ENCODE measurements at places on chromosomes 1 and 21. TPM values are rescaled to one million over a fixed set of nuclear protein-coding genes. Genes with fewer than 3 reads are reported as not detected.

DNA sequence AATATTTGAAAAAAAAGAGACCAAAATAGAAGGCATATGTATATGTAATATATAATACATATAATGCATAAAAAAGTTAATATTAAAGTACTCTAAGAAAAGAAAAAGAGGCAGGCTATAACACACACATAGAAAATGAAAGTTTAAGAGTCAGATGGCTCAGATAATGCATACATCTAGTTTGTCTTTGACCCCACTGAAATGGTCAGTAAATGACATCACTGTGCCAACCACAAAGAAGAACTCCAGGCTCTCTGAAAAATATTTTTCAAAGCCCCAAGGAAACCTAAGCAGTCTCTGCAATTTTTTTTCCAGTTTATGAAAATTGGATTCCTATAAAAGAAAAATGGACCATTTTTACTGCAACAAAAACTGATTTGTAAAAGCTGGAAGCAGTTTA, 55.4 kb upstream of the SCYL3 start:
- no peaks in the 10 kb centered on the region for H3K4me1 ChIP-seq
- H3K27me3 ChIP-seq, result no peaks in the 10 kb centered on the region
- no peak overlapping the region for H3K27ac ChIP-seq
- DNase-seq, result no peak
- no peak overlapping the region for H3K4me3 ChIP-seq
- no peaks in the 10 kb centered on the region for H3K36me3 ChIP-seq

Gene APCS
- not detected for total RNA-seq

GRCh38 chr1:55015731-55016620, 17.2 kb downstream of the BSND start:
- no peak for DNase-seq
- H3K27ac ChIP-seq, result no peak overlapping the region
- H3K27me3 ChIP-seq, result peaks cover 7% of the 10 kb centered on the region
- H3K4me3 ChIP-seq, result no peak overlapping the region
- no peaks in the 10 kb centered on the region for H3K36me3 ChIP-seq

- H3K4me1 ChIP-seq, result peaks cover 6% of the 10 kb centered on the region
- no peak overlapping the region for H3K27ac ChIP-seq
- no peak for DNase-seq
- H3K36me3 ChIP-seq, result no peaks in the 10 kb centered on the region
- no peak overlapping the region for H3K4me3 ChIP-seq
Observed at GRCh38 chr21:42661688-42662429, 8.4 kb downstream of the PDE9A start.

Gene ADGRL4
- total RNA-seq, result not detected

GRCh38 chr1:119416006-119416640, 1.2 kb downstream of the HSD3B2 start:
- DNase-seq, result no peak
- no peaks in the 10 kb centered on the region for H3K4me1 ChIP-seq

DNA sequence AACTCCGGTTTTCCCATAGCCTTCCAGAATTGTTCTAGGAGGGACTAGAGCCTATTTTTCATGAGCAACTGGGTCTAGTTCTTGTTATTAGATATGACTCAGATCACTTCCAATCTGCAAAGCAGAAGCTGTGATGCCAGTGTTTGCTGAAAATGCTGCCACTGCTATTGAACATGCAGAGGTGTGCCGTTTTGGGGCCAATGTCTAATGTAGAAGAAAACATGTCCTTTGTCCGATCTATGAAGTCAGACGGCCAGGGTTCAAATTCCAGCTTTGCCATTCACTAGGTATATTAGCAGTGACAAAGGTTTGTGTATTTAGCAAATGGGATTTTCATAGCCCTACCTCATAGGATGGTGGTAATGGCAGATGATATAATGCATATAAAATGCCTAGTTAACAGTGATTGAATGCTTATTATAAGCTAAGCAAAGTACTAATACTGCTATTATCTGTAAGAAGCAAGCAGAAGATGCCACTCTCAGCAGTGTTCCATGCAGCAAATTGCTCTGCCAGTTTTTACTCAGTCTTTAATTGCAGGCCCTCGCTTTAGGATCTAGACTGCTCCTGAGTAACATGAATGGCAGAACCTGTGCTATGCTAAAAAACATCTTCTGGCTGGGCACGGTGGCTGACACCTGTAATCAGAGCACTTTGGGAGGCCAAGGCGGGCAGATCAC, 40.1 kb upstream of the CXADR start:
- no peaks in the 10 kb centered on the region for H3K4me1 ChIP-seq
- no peaks in the 10 kb centered on the region for H3K36me3 ChIP-seq
- DNase-seq, result no peak
- peaks cover 2% of the 10 kb centered on the region for H3K27me3 ChIP-seq
- H3K27ac ChIP-seq, result no peak overlapping the region

- no peak overlapping the region for H3K27ac ChIP-seq
- no peaks in the 10 kb centered on the region for H3K4me1 ChIP-seq
- H3K4me3 ChIP-seq, result no peak overlapping the region
- H3K27me3 ChIP-seq, result no peaks in the 10 kb centered on the region
- H3K36me3 ChIP-seq, result no peaks in the 10 kb centered on the region
Observed at GRCh38 chr1:185396126-185396525, 79.1 kb upstream of the IVNS1ABP start.

- H3K27me3 ChIP-seq, result peaks cover 24% of the 10 kb centered on the region
- DNase-seq, result no peak
- peaks cover 5% of the 10 kb centered on the region for H3K4me1 ChIP-seq
- H3K4me3 ChIP-seq, result no peak overlapping the region
- H3K36me3 ChIP-seq, result no peaks in the 10 kb centered on the region
Observed at GRCh38 chr1:115412733-115413132, 74.7 kb upstream of the NGF start.

Measured in activated CD8-positive, alpha-beta T cell treated with anti-CD3 and anti-CD28 coated beads for 36 hours (primary cell).